Foreskin keratinocyte (primary cell): ENCODE measurements at places on chromosomes 13 and 19. TPM values are rescaled to one million over a fixed set of nuclear protein-coding genes. Genes with fewer than 3 reads are reported as not detected.

KDELR1 gene
- polyA plus RNA-seq, result 213 and 216 TPM in 2 replicates

CRB3 gene
- polyA plus RNA-seq, result 16.8 and 17.1 TPM in 2 replicates

C19orf25 gene
- polyA plus RNA-seq, result 40.3 and 43.0 TPM in 2 replicates

LHFPL6 gene
- polyA plus RNA-seq, result 12.6 and 15.5 TPM in 2 replicates

KLC3 gene
- polyA plus RNA-seq, result 52.5 and 60.7 TPM in 2 replicates

ZNF66 gene
- 0.28 and 0.42 TPM in 2 replicates for polyA plus RNA-seq

KLK1 gene
- polyA plus RNA-seq, result 3.9 and 5.0 TPM in 2 replicates

ZNF222 gene
- 1.5 and 1.9 TPM in 2 replicates for polyA plus RNA-seq

MEIOSIN gene
- not detected in 2 replicates for polyA plus RNA-seq

CGB5 gene
- 0.77 TPM in 1 of 2 replicates, not detected in the other for polyA plus RNA-seq

PLEKHA4 gene
- polyA plus RNA-seq, result 8.5 and 9.2 TPM in 2 replicates

ZNF441 gene
- polyA plus RNA-seq, result 0.65 and 0.76 TPM in 2 replicates

SMIM44 gene
- polyA plus RNA-seq, result not detected in 2 replicates

EPSTI1 gene
- polyA plus RNA-seq, result 12.5 and 18.6 TPM in 2 replicates

CACNA1A gene
- polyA plus RNA-seq, result 0.03 TPM in 2 replicates

OR7C1 gene
- polyA plus RNA-seq, result not detected in 2 replicates

KISS1R gene
- polyA plus RNA-seq, result not detected in 2 replicates

STOML3 gene
- not detected in 2 replicates for polyA plus RNA-seq

LONP1 gene
- 55.6 and 67.1 TPM in 2 replicates for polyA plus RNA-seq

SELENOV gene
- polyA plus RNA-seq, result not detected in 2 replicates

ANKLE1 gene
- polyA plus RNA-seq, result 1.9 and 2.6 TPM in 2 replicates

ZNF616 gene
- polyA plus RNA-seq, result 2.0 and 2.3 TPM in 2 replicates

EGLN2 gene
- 73.2 and 74.2 TPM in 2 replicates for polyA plus RNA-seq

SYT5 gene
- 0.13 and 0.24 TPM in 2 replicates for polyA plus RNA-seq

ZNF468 gene
- 3.7 and 3.8 TPM in 2 replicates for polyA plus RNA-seq

ZNF433 gene
- 1.4 and 1.7 TPM in 2 replicates for polyA plus RNA-seq

C13orf42 gene
- polyA plus RNA-seq, result not detected in 2 replicates

ZNF429 gene
- polyA plus RNA-seq, result 0.88 and 1.4 TPM in 2 replicates

CGB7 gene
- 2.0 and 2.5 TPM in 2 replicates for polyA plus RNA-seq

ERICH6B gene
- polyA plus RNA-seq, result not detected in 2 replicates

ZSCAN1 gene
- polyA plus RNA-seq, result 0.08 TPM in 2 replicates

ELSPBP1 gene
- polyA plus RNA-seq, result not detected in 2 replicates

EIF3K gene
- 377 and 390 TPM in 2 replicates for polyA plus RNA-seq

ZNF600 gene
- 2.3 and 4.6 TPM in 2 replicates for polyA plus RNA-seq

CFD gene
- polyA plus RNA-seq, result 2.0 and 3.8 TPM in 2 replicates

RASIP1 gene
- polyA plus RNA-seq, result 16.0 and 18.4 TPM in 2 replicates

KIR2DL3 gene
- polyA plus RNA-seq, result not detected in 2 replicates

IGFL1 gene
- polyA plus RNA-seq, result 0.52 and 1.6 TPM in 2 replicates

CRTC1 gene
- 2.9 and 3.5 TPM in 2 replicates for polyA plus RNA-seq

TTYH1 gene
- polyA plus RNA-seq, result not detected in 2 replicates

NEK3 gene
- 8.7 and 9.0 TPM in 2 replicates for polyA plus RNA-seq

C5AR1 gene
- 0.06 TPM in 1 of 2 replicates, not detected in the other for polyA plus RNA-seq

CASP14 gene
- polyA plus RNA-seq, result 0.07 TPM in 1 of 2 replicates, not detected in the other

TEX29 gene
- polyA plus RNA-seq, result 0.12 and 0.13 TPM in 2 replicates

PEAK3 gene
- polyA plus RNA-seq, result not detected in 2 replicates

PCDH17 gene
- polyA plus RNA-seq, result not detected in 2 replicates

UBL5 gene
- polyA plus RNA-seq, result 708 and 777 TPM in 2 replicates

ZNF610 gene
- 0.22 and 0.25 TPM in 2 replicates for polyA plus RNA-seq

MIR17HG gene
- 1.7 and 2.2 TPM in 2 replicates for polyA plus RNA-seq

ENOX1 gene
- polyA plus RNA-seq, result 0.55 and 0.66 TPM in 2 replicates

CDK8 gene
- 10.8 and 13.9 TPM in 2 replicates for polyA plus RNA-seq

AMH gene
- polyA plus RNA-seq, result 0.17 and 0.64 TPM in 2 replicates

ZNF665 gene
- 0.65 and 1.2 TPM in 2 replicates for polyA plus RNA-seq

ZNF497 gene
- polyA plus RNA-seq, result 0.33 and 0.43 TPM in 2 replicates

ZNF419 gene
- 4.1 and 4.4 TPM in 2 replicates for polyA plus RNA-seq

ZNF416 gene
- 3.1 and 3.2 TPM in 2 replicates for polyA plus RNA-seq

ZSCAN18 gene
- polyA plus RNA-seq, result 9.8 and 11.0 TPM in 2 replicates

DMKN gene
- polyA plus RNA-seq, result 387 and 391 TPM in 2 replicates
